COR-L47 (cell line): ENCODE measurements at places on chromosomes 4 and X.

- DNase-seq: no peak
Measured at GRCh38 chr4:120940547-120940946, 18.0 kb upstream of the PRDM5 start.

DNA sequence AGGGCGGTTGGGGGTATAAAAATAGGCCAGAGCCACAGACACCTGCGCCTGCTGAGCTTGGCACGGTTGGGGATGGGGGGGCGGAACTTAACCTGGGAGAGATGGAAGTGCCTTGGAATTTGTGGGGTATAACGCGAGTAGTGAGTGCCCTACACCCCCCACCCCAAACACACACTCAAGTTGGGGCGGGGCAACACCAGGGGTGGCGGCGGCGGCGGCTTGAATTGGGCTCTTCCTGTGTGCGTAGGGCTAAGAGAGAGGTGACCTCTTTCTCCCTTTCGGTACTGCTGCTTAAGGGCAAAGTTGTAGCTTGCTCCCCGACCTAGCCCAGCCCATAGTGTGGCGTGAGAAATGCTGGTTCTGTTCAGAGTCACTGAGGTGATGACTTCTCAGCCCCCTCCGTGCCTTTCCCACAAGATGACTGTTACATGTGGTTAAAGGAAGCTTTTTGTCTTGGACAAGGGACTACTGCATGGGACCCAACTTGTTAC lies 839 bp downstream of the STK26 start:
- DNase-seq: no peak

- DNase-seq: no peak
Measured at GRCh38 chrX:108946531-108946930, 210.2 kb upstream of the IRS4 start.

GRCh38 chr4:26402458-26402857 lies 81.6 kb downstream of the RBPJ start:
- DNase-seq: no peak

- no peak for DNase-seq
Measured at GRCh38 chr4:108080747-108081146, 88.0 kb downstream of the LEF1 start.

DNA sequence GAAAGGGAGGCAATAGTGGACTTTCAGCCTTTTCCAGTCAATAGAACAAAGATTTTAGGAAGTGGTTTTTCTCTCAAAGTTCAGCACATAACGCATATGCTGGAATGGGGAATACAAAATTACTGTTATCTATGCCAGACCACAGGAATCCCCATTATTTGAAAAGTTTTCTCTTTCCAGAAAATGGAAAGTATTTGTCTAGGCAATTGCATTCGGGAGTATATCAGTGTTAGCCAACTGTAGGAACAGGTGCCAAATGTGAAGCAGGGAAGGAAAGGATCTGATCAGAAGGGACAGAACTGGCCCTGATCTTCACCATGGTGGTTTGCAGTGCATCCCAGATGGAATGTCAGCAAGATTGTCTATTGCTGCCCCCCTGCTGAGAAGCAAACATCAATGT lies 213.6 kb downstream of the CPE start:
- DNase-seq: no peak

- no peak for DNase-seq
Measured at GRCh38 chr4:31674313-31674947, 954.3 kb downstream of the PCDH7 start.

GRCh38 chr4:17574206-17574605 lies 2.8 kb upstream of the LAP3 start:
- DNase-seq: no peak

DNA sequence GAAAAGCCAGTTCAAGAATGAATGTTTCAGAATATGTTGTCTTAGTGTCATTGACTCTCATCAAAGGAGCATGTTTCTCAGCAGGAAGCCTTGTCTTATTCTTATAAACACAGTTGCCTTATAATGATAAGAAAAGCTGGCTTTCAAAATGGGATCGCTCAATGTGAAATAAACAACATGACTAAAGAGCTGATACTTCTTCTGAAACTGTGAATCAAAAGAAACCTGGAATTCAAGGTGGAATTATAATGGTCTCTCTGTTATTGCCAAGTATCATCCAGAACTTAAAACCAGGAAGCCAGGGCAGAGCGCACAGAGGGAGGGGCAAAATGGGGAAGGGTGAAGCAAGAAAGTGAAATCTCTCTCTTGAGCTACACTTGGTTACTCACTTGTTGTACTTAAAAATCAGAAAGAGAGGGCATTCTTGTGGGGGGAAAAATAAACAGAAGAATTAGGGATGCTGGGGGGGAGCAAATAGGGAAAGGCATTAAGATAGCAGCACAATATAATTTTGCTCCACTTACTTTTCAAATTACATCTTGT lies 270.0 kb downstream of the MAPK10 start:
- no peak for DNase-seq

- no peak for DNase-seq
Measured at GRCh38 chr4:95528388-95528948, 20.3 kb downstream of the UNC5C start.

DNA sequence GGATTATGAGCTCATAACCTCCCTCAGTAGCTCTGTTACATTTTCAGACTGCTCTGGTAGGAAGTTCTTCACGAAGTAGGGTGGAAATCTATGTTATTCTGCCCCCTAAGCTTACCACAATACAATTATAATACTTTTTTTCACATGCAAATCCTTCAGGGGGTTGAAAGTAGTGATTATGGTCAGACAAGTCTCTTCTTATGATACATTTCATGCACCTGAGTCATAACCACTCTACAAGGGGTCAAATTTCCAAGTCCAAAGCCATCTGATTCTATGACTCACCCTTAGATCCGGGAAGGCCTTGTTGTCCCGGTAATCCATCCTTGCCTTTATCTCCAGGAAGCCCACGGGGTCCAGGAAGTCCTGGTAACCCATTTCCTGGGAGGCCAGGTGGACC lies 95.2 kb downstream of the ATG4A start:
- no peak for DNase-seq

DNA sequence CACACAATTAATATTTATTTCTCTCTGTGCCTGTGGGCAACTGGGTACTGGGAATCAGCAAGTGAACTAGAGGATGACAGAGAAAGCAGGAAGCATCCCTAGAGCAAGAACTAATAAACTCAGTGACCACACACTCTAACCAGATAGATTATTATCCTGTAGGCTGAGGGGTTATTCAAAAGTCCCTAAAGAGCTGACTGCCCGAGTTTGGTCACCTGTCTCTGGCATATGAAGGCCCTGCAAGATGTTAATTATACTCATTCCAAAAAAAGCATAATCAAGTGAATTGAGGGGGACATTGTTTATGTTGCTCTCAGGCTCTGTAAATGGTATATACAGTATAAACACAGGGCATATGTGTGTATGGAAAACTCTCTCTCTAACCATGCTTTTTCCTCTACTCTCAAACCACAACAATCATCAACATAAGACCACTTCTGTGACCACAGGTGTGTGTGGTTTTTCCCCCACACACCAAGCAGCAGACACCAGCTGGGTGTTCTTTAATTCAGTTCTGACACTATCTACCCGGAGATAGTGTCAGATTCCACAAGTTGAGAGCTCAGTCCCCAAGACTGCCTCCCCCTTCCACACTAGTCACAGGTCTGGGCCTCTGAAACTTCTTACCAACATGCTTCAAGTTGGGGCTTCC lies 6.2 kb upstream of the HPSE start:
- DNase-seq: no peak

DNA sequence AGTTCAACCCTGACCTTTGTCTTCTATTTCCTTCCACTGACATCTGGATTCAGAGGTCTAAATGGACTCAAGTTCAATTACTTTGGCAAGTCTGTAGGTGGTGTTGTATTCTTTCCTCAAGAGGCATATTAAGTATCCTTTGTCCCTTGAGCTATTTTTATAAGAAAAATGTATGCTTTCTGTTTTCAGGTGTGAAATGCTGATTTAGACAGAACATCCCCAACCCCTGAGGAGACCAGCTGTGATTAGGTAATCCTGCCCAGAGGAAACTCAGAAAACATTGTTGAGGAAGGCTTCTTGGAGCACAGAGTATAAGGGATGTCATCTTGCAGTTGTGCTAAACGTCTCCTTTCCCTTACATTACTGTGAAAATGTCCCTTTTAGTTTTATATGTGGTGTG lies 46.6 kb upstream of the EGFL6 start:
- DNase-seq: no peak

DNA sequence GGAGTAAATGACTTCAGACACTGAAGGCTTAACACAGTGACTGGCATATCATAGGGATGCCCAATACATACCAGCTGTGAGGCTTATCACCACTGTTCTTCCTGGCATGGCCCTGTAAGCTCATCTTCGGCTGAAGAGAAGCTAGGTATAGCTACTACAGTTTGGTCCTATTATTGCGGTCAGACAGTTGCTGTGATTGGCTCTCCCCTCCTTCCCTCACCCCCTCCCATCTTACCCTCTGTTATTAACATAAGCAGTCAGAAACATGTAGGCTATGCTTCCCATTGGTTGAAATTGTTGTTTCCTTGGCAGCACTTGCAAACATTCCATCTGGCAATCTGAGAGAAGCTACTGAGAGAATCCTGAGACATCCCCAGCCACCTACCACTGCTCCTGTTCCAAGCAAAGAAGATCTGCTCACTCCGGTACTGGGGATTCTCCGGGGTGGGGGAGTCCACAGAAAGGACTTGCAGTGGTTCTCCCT lies at the start of gene AKAP14:
Gene AKAP14 (plus strand): TSS at position 51 of the 484 bp plus-strand sequence. CDS start 7,331 bp downstream, outside the sequence.
- no peak for DNase-seq

DNA sequence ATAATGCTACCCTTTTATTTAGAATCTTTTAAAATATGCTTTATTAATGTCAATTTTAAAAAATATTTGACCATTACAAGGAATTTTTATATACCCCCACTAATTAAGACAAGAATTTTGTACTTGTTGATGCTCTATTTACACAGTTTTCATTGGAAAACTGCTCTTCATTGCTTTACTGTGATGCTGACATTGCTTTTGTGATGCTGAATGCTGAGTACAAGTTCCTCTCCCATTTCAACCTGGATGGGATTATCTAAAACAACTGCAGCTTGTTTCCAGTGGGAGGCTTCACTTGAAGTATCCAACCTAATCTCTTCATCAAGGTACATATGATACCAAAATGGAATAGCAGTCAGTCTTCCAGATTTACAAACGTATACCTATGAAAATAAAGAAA lies 21.2 kb downstream of the TMEM184C start:
- DNase-seq: no peak

GRCh38 chr4:48827622-48828021 lies 3.3 kb upstream of the OCIAD1 start:
- no peak for DNase-seq

- no peak for DNase-seq
Measured at GRCh38 chrX:122500556-122500955, 683.5 kb upstream of the GRIA3 start.

- no peak for DNase-seq
Measured at GRCh38 chr4:140793291-140793690, 37.1 kb upstream of the TBC1D9 start.

DNA sequence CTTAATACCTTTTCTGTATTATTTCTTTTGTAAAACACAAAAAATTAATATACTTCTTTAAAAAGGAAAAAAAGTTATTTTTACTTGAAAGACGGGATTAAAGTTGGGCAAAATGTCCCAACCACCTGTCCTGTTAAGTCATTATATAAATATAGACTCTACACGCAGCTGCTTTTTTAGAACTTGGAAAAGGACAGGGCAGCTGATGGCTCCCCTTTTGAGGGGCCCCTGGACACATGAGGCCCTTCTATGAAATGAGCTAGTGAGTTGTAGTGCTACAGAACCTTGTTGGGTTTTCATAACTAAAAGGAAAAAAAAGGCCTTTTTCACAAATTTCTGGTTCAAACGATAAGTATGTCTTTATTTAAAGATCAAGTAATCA lies 600 bp upstream of the BEX2 start:
- DNase-seq: no peak
